ENCODE measurements at places on chromosomes 12 and 14.

GRCh38 chr12:28603801-28604200 is 413.5 kb downstream of the CCDC91 start:
- DNase-seq: no peak

DNA sequence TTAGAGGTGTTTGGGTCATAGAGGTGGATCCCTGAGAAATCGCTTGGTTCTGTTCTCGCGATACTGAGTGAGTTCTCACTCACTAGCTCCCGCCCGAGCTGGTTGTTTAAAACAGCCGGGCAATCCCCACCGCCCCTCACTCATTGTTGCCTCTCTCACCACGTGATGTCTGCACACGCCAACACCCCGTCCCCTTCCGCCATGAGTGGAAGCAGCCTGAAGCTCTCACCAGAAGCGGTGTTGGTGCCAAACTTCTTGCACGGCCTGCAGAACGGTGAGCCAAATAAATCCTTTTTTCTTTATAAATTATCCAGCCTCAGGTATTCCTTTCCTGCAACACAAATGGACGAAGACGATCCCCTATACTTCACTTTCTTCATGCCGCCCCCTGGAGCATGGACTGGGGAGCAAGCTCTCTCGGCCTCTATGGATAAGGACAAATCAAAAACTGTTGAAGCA is 45.4 kb upstream of the CCND2 start:
- no peak for DNase-seq

- DNase-seq: no peak
Measured at GRCh38 chr14:54343272-54344121, 53.3 kb upstream of the CDKN3 start.

DNA sequence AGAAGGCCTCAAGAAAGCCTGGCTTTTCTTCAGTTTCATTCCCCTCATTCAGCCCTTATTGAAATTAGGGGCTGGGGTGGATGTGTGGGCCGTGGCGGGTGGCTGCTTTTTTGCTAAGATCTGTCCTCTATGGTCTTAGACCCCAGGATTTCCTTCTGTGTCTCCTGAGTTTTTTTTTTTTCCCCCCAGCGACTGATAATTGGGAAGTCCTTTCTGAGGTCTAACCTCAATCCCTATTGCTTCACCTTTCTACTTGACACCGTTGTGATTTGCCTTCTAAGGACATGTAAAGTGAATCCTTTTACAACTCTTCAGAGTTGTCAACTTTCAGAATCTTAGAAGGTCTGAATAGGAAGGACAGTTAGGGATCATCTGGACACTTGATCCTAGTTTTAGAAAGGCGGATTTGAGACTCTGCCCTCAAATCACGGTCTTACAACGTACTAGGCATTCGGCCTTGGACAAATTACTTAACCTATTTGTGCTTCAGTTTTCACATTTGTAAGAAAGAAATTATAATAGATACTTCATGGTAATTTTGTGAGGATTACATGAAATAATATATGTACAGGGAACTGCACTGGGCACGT is 4.4 kb downstream of the GPR84 start:
- no peak for DNase-seq

DNA sequence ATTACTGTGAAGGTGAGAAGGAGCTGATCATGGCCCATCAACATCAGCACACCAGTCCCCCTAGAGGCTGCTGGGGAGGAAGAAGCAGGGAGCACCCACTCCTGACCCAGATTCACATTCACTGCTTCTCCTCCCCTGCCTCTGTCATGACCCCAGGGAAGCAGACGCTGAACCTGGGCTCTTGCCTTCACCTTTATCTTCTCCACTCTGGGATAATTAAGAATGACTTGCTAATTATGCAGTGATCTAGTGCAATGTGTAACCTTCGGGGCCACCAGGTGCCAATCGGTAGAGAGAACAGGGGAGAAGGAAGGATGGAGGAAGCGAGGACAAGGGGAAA is 44.4 kb upstream of the IQSEC3 start:
- no peak for DNase-seq

DNA sequence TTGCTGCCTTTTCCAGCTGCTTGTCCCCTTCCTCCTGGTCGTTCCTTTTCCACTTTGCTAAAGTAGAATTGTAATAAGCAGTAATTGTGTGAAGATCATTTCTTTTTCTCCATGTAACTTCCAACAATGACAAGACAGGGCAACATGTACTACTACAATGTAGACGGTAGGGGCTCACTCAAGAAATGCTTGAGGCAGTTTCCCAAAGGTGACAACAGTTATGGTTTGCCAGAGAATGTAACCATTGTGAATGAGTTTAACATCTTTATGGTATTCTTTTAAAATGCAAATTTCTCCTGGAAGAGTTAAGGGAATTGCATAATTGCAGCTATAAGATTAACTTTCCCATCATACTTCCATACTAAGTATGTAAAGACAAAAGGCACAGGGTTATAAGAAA is 23.8 kb upstream of the PHLDA1 start:
- DNase-seq: no peak

DNA sequence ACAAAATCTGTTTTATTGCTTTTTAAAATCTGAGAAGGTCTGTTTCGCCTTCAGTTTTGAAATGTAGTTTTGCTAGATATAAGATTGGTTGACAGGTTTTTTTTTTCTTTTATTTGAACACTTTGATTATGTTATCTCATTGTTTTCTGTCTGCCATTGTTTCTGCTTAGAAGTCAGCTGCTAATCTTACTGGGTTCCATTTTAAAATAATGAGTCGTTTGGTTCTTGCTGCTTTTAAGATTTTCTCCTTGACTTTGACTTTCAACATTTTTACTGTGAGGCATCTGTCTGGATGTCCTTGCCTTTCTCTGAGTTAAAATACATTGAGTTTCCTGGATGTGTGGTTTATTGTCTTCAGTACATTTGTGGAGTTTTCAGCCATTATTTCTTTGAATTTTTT is 56.7 kb downstream of the ADIPOR2 start:
- no peak for DNase-seq

DNA sequence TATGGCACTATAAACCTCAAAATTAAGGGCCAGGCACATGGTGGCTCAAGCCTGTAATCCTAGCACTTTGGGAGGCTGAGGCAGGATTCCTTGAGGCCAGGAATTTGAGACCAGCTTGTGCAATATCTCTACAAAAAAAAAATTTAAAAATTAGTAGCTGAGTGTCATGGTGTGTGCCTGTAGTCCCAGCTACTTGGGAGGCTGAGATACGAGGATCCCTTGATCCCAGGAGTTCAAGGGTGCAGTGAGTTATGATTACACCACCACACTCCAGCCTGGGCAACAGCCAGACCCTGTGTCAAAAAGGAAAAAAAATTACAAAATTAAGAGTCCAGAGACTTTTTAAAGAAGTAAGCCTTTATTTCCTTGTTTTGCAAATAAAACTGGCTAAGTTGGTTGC is 1.8 kb upstream of the GCN1 start:
- DNase-seq: no peak

DNA sequence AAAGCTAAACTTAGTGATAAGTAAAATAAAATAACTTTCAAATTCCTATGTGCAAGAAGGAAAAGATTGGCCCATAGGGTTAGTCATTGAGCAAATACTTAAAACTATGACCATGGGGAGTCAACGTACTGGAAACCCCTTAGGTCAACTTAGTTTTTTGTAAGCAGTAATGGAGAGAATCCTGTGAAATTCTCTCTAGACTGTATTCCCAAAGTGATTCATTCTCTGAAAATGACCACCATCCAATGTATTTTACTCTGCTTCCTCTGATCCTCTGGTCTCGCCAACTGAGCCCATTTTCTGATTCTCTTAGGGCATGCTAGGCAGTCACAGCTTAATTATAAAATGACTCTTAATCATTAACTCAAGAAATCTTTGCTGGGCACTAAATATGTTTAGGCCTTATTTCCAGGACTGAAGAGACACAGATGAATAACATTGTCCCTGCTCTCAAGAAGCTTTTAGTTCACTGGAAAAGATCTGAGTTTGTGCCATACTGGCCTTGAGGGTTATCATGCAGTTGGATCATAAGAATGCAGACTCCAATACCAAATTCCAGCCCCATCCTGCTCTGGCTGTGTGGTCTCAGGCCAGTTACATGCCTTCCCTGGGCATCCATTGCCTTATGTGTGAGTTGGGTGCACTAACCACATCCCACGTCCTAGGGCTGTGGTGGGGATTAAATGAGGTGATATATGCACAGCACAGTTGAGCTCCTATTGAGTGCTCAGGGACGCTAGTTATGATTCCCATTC is 732.4 kb downstream of the AACS start:
- DNase-seq: no peak

DNA sequence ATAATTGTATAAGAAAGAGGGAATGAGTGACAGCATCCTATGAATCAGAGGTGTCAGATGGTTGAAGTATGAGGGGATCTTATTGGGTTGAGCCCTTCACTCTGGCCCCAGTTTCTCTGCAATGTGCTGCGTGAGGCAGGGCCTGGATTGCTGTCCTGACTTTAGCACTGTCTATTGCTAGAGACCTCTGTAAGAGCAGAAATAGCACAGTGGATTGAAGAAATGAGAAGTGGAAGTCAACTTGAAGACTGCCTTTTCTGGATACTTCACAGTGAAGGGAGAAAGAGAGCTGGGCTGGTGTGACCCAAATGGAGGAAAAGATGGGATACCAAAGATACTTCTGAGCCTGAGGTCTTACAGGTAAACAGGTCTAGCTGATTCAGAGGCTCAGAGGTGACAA is 5.8 kb downstream of the ASCL4 start:
- no peak for DNase-seq

DNA sequence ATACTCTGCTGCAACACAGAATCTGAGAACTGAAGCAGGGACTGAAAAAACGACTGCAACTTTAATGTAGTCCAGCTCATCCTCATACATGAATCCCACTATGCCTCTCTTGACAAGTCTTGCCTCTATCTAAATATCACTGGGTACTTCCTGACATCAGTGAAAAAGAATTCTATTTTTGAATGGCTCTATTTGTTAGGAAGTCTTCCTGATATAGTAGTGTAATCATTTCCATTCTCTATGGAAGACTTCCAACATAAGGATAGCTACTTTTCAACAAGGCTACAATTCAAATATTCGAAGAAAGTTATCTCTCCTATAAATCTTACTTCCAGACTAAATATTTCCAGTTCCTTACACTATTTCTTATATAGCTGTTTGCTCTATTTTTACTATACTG is 167.5 kb downstream of the MDGA2 start:
- no peak for DNase-seq

All from GM12865 (cell line).